ENCODE measurements at places on chromosomes 5 and 9.

DNA sequence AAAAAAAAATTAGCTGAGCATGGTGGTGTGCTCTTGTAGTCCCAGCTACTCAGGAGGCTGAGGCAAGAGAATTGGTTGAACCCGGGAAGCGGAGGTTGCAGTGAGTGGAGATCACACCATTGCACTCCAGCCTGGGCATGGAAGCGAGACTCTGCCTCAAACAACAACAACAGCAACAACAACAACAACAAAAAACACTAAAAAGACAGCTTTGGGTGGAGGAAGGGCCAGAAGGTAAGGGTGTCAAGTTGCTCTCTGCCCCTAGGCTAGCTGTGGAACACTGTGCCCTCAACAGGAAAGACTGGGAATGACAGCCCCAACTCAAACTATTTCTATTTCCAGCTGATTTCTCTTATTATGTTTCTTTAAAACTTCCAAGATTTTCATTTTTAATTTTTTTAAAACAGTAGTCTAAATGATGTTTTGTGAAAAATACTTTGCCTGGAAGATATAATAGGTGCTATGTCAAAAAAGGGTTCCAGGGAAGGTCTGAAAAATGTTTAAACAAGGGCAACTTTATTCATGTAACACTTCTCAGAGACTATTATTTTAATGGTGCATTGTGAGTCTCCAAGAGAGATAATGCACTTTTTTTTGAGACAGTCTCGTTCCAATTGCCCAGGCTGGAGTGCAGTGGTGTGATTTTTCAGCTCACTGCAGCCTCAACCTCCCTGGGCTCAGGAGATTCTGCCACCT lies 29.9 kb downstream of the CLINT1 start:
- peak; percentile 6 for DNase-seq

GRCh38 chr9:95025213-95026147 lies 292.0 kb downstream of the FANCC start:
- no peak for DNase-seq

GRCh38 chr9:94919376-94920098 lies 193.0 kb downstream of the AOPEP start:
- DNase-seq, result no peak

- peak; percentile 61 for DNase-seq
Observed at GRCh38 chr5:38382898-38383297, 124.5 kb downstream of the EGFLAM start.

- peak; percentile 1 for DNase-seq
Observed at GRCh38 chr9:26219961-26220360, 541.7 kb upstream of the TUSC1 start.

DNA sequence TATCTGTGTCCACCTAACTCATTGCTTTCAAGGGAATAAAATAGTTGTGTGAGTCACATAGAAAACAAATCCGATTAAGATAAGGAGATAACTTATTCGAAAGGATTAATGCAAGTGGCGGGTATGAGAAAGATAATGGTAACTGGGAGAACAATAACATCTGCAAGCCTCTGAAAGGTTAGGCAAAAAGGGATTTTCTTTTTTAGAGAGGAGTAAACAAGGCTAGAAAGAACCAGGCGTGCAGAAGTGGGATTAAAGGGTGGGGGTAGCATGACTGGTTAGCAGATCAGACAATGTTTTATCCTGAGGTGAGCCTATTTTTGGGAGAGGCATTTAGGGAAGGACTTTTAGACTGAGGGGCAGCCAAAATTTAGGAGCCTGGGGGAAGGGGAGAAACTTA lies 34.7 kb upstream of the JMY start:
- DNase-seq, result no peak

DNA sequence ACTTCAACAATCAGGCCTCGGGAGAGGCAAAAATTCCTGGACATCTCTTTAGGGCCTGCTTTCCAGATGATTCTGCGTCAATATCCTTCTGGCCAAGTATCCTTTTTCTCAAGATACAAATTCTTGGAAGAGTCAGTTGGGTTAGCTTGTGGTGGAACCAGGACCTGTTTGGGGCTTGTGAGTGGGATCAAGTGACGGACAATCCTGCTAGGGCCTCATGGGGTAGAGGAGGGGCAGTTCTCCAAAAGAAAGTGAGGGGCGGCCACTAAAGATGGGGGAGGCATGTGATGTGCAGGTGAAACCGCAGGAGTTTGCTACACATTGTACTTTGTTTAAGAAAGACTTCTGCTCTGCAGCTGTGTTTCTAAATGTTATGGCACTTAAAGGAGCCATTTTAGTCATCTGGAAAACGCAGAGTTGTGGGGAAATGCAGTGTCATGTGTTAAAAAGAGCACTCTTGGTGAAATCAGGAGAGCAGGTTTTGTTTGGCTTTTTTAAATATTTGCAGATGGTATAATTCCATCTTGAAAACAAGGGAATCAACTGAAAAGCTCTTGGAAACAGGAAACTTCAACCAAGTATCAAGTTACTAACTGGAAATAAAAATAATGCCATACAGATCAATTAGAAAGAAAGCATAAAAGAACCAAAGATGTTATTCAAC lies 27.4 kb upstream of the GSN start:
- no peak for DNase-seq

DNA sequence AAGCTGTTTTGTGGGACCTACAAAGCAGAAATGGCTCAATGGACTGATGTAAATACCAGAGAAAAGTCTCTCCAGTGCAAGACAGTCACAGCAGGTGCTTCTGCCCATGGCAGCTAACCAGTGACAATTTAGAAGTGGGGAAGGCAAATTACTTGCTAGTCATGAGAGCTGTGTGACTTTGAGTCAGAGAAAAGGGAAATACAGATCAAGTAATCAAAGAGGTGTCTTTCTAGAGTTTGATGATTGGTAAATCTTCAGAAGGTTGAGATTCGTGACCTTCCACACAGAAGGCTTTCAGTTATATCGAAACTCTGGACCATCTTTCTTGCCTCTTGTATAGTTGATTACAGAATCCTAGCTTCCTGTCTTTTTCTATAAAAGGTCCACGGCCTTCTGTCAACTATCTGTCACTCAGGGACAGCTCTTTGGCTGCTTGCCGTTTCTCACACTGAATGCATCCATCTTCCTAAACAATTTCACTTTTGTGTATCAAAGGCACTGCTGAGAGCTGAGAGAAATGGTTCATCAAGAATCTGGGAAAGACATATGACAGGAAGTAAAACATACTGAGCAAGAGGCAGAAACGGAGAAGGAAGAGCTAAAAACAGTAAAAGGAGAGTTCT lies 993.9 kb upstream of the ACO1 start:
- no peak for DNase-seq

DNA sequence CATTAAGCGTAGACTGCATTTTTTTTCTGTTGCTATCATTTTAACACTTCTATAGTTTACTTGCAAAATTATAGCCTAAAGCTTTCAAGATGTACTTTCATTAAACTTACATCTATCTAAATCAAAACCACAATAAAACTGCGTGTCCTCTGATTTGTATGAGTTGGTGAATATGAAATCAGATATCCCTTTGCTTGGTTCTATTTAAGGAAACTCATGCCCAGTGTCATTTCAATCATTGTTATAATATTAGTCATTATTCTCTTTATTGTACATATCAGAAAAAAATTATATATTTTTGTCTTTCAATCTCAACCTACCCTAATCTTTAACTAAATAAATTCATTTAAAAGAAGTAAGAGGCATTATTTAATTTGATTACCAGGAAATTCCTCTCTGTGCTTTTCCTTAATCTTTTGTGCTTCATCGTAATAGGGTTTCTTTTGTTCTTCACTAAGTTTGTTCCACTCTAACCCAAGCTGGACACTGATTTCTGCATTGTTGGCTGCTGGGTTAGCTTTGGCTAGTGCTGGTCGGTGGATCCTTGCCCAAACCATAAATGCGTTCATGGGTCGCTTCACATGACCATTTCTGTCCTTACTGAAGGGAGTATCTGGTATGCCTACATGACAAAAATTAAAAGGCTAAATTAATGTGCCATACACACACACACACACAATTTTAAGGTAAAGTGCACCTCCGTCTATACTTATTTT lies 3.8 kb downstream of the SOX30 start:
- no peak for DNase-seq

GRCh38 chr5:116898917-116899316 lies 324.3 kb upstream of the SEMA6A start:
- no peak for DNase-seq

DNA sequence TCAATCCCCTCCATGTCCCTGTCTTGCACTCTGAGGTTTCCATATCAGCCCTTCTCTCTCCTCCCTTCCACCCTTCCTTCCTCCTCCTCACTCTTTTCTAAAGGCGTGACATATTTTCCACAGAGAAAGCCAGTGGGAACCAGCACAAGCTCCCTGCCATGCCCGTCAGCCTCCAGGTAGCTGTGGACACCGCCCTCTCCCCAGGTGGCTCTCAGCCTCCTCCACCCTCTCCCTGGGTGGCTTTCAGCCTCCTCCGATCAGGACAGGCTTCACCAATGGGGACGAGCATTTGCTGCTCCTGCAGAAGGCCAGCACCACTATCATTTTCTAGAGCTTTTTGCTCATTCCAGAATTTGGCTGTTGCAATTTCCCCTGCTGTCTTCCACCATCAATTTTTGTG lies 236.6 kb downstream of the GADD45G start:
- DNase-seq, result no peak

GRCh38 chr9:131487621-131488031 lies 15.1 kb upstream of the POMT1 start:
- no peak for DNase-seq

- no peak for DNase-seq
Observed at GRCh38 chr9:80191108-80191507, 619.3 kb downstream of the TLE4 start.

DNA sequence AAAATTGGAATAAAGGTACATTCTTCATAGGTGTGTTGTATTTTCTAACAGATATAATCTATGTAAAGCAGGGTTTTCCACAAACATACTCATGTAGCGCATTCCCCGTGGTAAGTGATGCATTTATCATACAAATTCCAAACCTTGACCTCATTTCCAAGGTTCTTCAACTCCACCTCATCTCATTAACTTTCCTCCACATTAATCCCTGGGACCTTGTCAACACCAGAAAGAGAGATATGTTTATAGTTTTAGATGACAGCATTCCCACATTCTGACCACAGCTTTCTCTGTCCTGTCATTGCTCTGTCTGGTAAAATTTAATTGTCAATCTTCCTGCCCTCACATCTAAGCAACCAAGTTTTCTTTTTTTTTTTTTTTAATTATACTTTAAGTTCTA lies 415.1 kb downstream of the TMEM161B start:
- no peak for DNase-seq

DNA sequence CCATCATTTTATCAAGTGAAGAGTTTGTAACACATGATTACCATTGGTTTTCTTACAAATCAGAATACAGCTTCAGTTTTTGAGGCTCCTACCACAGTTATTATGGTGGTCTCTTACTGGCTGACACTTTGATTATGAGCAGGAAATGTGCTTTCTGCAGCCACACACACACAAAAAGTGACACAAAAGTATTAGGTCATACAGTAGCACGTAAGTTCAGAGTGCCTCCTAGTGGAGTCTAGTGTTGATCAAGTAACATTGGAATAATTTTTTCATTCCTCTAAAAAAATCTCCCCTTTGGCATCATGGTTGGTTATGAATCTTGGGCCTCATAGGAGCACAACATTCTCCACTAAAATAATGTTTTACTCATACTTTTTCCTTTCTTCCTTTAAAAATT lies 37.6 kb downstream of the PAM start:
- DNase-seq, result no peak

DNA sequence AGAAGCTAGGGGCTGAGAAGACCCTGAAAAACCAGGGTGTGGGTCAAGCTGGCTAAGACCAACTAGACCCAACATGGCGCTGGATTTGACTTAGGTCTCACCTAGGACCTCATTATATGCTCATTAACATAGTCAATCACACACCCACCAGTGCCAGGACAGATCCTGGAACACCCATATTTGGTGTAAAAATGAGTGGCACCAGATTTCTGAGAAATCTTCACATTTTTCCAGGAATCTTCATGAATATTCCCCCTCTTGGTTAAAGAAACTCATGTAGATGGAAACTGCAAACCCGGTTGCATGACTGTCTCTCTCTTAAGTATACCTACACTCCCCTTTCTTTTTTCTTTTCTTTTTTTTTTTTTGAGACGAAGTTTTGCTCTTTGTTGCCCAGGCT lies 17.9 kb upstream of the RAB14 start:
- DNase-seq, result no peak

DNA sequence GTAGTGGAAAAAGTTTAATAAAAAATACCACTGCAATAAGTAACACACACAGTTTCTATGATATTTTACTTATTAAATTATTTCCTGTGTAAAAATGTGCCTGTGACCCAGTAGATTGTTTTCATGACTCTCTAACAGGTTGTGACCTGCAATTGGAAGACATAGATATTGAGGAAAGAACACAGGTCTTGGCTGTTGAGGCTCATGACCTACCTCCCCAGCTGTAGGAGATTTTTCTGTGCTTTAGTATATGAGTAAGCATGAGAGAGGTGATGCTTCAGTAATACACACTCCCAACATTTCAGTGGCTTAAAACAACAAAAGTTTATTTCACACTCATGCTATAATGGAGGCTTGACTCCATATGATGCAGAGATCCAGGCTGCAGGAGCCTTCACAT lies 47.3 kb upstream of the TNC start:
- no peak for DNase-seq

GRCh38 chr5:43193181-43193893 lies 1.3 kb downstream of the NIM1K start:
- DNase-seq, result no peak

GRCh38 chr5:92885950-92886349 lies 695.1 kb downstream of the NR2F1-AS1 start:
- peak; percentile 23 for DNase-seq

GRCh38 chr5:61280761-61281427 lies 51.2 kb upstream of the ZSWIM6 start:
- DNase-seq, result no peak

DNA sequence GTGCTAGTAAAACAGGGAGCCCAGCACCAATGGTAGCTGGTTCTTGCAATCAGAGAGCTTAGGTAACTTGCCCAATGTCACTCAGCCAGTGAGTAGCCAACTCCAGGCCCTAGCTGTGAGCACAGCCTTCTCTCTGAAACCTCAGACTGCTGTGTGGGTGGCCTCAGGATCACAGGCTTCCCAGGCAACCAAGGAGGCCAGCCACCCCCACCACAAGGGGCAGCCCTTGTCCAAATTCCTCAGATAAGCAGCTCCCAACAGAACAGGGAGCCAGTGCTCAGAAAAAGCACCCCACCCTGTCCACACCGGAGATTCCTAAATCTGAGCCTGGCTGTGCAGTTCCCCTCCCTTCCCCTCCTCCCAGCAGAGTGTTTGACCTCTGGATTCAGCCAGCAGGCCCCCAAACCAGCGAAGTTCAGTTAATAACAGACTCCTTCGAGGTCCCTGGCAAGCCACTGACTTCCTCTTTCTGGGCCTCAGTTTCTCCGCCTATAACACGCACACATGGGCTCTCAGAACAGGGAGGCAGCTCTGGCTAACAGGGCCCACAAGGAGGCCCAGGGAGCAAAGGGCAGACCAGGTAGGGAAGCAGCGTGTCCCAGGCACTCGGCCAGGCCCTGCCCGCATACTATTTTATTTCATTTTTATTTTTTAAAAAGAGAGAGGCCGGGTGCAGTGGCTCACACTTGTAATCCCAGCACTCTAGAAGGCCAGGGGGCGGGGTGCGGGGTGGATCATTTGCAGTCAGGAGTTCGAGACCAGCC lies 2.7 kb downstream of the EEIG1 start:
- DNase-seq, result no peak
